ENCODE measurements at places on chromosomes 16 and 17. TPM values are rescaled to one million over a fixed set of nuclear protein-coding genes. Genes with fewer than 3 reads are reported as not detected.

TUFM gene
- 301 TPM for total RNA-seq

PKMYT1 gene
- 85.4 TPM for total RNA-seq

PIMREG gene
- 115 TPM for total RNA-seq

CBFA2T3 gene
- 0.35 TPM for total RNA-seq

PRSS33 gene
- total RNA-seq: not detected

KRTAP4-9 gene
- total RNA-seq: not detected

EVPLL gene
- not detected for total RNA-seq

ARSG gene
- total RNA-seq: 15.7 TPM

BLTP2 gene
- 97.0 TPM for total RNA-seq

SLC5A11 gene
- not detected for total RNA-seq

UBE2G1 gene
- 99.9 TPM for total RNA-seq

CD300H gene
- not detected for total RNA-seq

EXOC3L1 gene
- 3.6 TPM for total RNA-seq

CCDC57 gene
- total RNA-seq: 3.7 TPM

EEF2K gene
- total RNA-seq: 15.2 TPM

KRTAP17-1 gene
- not detected for total RNA-seq

CD7 gene
- 1.7 TPM for total RNA-seq

PPP1R1B gene
- 11.8 TPM for total RNA-seq

TNFRSF17 gene
- total RNA-seq: not detected

CDH1 gene
- 38.6 TPM for total RNA-seq

CSH2 gene
- not detected for total RNA-seq

TMEM220 gene
- 5.3 TPM for total RNA-seq

RMI2 gene
- 59.2 TPM for total RNA-seq

CCDC144A gene
- total RNA-seq: 0.03 TPM

TRAPPC2L gene
- 56.6 TPM for total RNA-seq

OR3A2 gene
- not detected for total RNA-seq

SDR42E2 gene
- 0.04 TPM for total RNA-seq

NXN gene
- 127 TPM for total RNA-seq

RAB40B gene
- total RNA-seq: 0.85 TPM

OR1F1 gene
- total RNA-seq: not detected

MT1M gene
- total RNA-seq: 0.80 TPM

GPT2 gene
- total RNA-seq: 63.2 TPM

UNC119 gene
- 96.3 TPM for total RNA-seq

CLEC10A gene
- total RNA-seq: not detected

CCL4 gene
- not detected for total RNA-seq

ODAD4 gene
- total RNA-seq: 0.28 TPM

ABCC3 gene
- 0.48 TPM for total RNA-seq

SPNS2 gene
- total RNA-seq: 2.1 TPM

GLIS2 gene
- total RNA-seq: 1.5 TPM

PRR35 gene
- total RNA-seq: 0.85 TPM

WNK4 gene
- total RNA-seq: 0.24 TPM

DHRS7C gene
- not detected for total RNA-seq

MT1G gene
- 38.1 TPM for total RNA-seq

GRIN2A gene
- total RNA-seq: 0.52 TPM

RNF157 gene
- total RNA-seq: 5.6 TPM

NACA2 gene
- not detected for total RNA-seq

TAC4 gene
- total RNA-seq: not detected

CXCL16 gene
- 0.42 TPM for total RNA-seq

ZNF174 gene
- total RNA-seq: 11.6 TPM

HIC1 gene
- total RNA-seq: 0.63 TPM
